ENCODE measurements at places on chromosomes 12 and 14.
A peak's percentile ranks its signal among the peaks of the same experiment; 100 is the strongest.

DNA sequence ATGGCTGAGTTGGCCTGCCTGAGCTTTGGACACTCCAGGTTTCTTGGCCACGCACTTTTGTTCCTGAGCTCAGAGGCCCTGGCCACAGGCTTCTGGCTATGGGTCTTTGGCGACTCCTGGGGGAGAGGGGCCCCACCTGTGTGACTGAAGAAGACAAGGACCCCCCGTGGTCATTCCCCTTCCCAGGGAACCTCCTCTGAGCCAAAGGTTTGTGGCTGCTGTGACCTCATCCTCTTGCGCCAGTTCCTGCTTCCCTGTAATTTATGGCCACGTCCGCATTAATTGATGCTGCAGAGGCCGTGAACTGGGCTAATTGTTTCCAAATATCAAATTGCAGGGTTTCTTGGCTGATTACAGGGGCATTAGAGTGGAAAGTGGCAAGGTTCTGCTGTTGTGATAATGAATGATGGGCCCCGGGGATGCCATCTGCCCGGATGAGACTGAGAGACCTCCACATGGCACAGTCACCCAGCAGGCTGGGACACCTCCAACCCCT lies 27.6 kb upstream of the NOS1 start:
- no peak for DNase-seq

DNA sequence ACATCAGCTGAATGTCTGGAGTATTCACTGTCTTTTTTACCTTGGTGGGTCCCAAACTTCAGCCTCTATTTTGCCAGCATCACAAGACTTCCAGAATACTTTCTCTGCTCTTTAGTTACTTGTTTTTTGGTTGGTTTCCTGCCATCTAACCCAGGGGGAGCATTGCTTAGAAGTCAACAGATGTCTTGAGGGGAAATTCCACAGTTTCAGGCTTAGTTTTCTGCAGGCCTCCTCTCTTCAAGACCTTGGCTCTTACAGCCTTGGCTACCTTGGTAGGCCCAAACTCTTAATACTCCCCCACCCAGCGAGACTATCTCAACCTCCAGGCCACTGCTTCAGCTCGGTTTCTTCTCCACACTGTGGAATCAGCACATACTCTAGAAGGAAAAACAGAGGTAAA lies 41.7 kb downstream of the NEDD1 start:
- no peak for DNase-seq

DNA sequence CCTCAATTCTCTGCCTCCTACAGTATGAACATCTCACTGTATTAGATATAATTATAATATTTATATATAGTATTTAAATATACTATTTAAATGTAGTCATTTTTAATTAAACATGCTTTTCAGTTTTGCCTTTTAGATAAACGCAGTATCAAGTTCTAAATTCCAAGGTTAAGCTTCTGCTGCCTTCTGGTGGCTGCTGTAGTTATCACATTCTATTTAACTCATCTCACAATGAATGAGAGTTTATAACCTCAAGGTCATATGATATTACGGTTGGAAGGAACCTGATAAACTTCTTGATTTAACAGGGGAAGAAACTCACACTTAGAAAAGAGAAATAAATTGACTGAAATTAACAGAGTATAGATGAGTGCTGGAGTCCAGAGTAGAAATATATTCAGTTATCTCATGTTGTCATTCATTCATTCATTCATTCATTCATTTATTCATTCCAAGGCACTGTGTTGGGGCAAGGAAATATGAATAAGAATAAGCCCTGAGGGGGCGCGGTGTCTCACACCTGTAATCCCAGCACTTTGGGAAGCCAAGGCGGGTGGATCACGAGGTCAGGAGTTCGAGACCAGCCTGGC lies 31.9 kb downstream of the GUCY2C start:
- no peak for DNase-seq

GRCh38 chr12:69524755-69525469 lies 54.7 kb downstream of the FRS2 start:
- DNase-seq, result no peak

DNA sequence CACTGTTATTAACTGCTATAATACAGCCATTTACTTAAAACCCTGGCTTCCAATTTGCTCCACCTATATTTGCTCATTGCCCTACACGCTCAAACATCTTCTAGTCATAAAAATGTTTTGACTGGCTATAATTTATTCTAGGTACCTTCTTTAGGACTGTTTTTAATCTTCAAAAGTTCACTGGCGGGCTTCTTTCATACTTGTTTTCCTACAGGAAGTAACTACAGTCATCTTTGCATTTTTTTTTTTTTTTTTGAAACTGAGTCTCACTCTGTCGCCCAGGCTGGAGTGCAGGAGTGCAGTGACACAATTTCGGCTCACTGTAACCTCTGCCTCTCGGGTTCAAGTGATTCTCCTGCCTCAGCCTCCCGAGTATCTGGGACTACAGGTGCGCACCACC lies 32.5 kb downstream of the MPHOSPH9 start:
- DNase-seq, result no peak

GRCh38 chr14:105330491-105330895 lies 15.9 kb downstream of the PACS2 start:
- no peak for DNase-seq

GRCh38 chr12:3520711-3521110 lies 29.7 kb downstream of the PRMT8 start:
- DNase-seq, result no peak

GRCh38 chr12:117513353-117513752 lies 151.9 kb upstream of the NOS1 start:
- DNase-seq, result no peak

- DNase-seq, result no peak
These were observed 7.9 kb downstream of the DYNC1H1 start for GRCh38 chr14:101972126-101972866.

DNA sequence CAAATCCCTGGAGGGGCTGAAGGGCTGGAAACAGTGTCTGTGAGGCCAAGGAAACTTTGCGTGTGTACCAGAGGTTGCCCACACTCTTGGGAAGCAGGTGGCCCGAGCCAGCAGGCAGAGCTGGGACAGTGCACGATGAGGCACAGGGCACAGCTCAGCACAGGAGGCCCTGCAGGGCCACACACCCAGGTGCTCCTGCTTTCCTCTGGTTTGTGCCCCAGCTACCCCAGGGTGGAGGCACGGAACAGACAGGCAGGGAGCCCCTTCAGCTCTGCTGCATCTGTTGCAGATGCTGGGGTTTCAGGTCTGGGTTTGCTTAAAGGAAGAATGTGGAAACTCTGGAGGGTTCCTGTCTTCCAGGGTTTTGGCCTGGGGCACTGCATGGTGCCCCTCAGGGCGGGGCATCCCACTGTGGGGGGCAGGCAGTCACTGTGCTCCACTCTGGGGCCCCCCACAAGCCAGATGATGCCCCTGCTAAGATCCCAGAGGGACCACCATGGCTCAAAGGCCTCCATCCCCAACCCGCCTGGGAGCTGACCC lies 8.6 kb downstream of the TMEM179 start:
- no peak for DNase-seq

DNA sequence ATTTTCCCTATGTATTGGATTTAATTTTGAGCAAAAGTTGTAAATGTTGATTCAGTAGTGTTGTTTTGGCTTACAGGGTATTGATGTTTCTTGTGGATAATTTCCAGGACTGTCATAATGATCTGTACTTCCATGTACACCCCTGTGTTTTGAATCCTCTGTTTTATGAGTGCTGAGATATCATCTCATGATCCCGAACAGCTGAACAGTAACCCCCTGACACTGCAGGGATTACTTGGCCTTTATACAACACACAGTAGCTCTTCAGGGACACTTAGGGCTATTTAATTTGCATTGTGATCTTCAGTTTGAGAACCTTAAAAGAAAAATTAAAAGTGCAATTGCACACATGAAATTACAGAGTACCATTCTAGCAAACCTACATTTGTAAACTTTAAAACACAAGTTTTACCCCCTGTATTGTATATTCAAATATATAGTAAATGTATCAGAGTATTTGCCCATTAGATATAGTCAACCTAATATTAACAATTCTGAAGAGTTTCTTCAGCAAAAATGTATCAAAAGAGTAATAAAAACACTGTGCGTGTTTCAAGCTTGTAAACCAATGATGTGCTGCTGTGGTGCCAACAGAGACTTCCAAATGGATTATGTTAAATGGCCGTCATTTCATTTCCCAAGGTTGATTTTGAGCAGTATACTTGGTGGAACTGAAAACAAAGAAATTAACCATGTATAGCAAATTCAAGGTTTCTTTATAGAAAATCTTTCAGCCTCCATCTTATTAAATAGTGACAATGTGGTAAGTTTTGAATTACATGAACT lies 27.9 kb upstream of the MYF6 start:
- DNase-seq, result no peak

DNA sequence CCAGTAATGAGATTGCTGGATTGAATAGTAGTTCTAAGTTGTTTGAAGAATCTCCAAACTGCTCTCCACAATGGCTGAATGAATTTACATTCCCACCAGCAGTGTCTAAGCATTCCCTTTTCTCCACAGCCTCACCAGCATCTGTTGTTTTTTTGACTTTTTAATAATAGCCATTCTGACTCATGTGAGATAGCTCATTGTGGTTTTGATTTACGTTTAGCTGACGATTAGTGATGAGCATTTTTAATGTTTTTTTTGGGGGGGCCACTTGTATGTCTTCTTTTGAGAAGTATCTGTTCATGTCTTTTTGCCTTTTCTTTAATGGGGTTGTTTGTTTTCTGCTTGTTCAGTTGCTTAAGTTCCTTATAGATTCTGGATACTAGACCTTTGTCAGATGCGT lies 8.1 kb upstream of the SLC15A5 start:
- no peak for DNase-seq

GRCh38 chr14:70714055-70714550 lies 72.4 kb downstream of the TTC9 start:
- peak; percentile 34 for DNase-seq

DNA sequence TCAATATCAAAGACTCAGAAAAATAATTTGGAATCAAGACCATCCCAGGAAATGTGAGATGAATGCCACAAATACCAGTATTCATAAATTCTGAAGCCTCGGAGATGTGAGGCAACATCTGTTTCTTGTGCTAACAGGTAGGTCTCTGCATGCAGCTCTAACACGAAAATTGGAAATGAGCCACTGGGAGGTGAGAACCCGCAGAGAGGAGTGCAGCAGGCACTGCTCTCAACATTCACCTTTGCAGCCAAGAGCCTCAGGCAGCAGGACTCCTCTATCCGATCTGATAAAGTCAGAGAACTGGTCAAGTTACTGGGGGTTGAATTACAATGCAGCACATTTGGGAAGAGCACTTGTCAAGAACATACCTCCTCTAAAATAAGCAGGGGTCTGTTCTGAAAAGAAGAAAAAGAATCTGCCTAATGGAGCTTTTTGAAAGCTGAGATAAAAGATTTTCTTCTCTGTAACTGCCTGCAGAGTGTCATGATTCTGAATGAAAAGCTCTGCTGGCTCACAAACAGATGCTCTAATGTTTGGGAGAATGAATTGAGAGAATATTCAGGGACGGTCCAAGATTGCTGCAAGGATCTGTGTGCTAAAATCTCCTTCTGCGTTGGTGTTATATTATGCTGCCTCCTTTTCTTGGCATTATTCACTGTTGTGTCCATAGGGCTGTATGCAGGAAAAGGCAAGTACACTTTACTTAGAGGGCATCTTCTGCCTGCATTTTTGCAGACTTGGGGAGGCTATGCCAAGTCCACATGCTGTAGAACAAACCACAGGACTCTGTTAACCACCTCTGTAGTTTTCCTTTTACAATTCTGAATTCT lies 209.6 kb upstream of the KRR1 start:
- DNase-seq, result no peak

- DNase-seq, result no peak
These were observed 4.2 kb upstream of the CDC42BPB start for GRCh38 chr14:103061482-103061976.

DNA sequence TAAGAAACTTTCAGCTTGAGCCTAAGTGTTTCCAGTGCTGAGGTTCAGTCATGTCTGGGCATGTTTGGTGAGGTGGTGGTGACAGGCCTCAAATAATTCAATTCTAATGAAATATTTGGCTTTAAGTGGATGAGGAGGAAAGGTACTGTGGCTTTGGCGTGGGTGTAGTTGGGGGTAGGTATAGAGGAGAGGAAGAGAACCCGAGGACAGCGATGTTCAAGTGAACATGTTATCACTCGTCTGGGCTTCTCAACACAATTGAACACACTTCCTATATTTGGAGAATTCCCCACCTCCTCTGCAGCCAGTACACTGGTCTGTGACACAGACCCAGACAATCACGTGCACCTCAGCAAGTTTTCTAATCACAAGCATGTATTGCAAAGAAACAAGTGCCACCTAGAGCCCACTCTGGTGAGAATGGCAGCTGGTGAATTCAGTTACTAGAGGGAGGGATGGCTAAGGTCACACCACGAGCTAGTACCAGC lies 53.0 kb downstream of the IFNG-AS1 start:
- no peak for DNase-seq

DNA sequence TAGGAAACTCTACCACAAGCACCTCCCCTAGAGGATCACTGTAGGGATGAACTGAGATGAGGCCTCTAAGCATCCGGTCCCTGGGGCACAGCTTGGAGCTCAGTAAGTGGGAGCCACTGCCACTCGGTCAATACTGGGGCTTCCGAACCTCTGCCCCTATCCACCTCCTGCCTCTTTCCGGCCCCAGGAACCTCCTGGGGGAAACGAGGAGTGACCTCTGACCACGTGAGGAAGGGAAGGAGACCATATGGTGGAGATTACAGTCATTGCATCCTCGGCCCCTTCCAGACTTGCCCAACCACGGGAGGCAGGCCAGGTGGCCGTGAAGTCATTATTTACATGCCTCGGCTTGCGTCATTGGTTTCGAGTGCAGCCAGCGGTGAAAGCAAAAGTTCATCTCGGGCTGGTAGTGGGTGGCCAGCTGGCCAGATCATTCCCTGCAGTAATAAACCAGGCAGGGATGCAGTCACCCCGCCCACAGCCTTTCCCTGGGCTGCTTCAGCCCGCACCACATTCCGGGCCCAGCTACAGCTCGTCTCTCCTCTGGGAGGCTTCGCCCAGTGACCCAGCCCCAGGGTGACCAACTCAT lies 65.4 kb downstream of the C14orf132 start:
- no peak for DNase-seq

DNA sequence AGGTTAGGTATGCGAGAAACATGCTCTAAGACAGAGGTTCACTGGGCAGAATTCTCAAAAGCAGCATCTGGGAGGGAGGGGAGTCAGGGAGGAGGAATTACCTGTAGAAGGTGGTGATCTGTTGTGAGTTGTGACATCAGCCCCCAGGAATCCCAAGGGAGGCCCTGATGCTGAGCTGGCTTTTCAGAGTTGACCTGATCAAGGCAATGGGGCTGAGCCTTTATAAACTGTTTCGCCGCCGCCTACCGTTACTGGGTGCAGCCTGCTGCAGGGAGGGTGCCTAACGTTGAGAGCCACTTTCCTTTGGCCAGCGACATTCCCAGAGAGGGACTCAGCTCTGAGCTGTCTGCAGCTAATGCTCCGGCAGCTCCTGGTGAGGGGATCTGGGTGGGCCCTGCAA lies 257.9 kb upstream of the TMEM132C start:
- DNase-seq, result no peak

- DNase-seq, result no peak
These were observed 168.0 kb downstream of the EGLN3 start for GRCh38 chr14:33782923-33783322.
